ENCODE measurements at places on chromosomes 1 and 21. TPM values are rescaled to one million over a fixed set of nuclear protein-coding genes. Genes with fewer than 3 reads are reported as not detected.

GJA8 gene
- not detected for total RNA-seq

EFCAB14 gene
- 65.7 TPM for total RNA-seq

RBP7 gene
- total RNA-seq: not detected

FBLIM1 gene
- 128 TPM for total RNA-seq

DNA sequence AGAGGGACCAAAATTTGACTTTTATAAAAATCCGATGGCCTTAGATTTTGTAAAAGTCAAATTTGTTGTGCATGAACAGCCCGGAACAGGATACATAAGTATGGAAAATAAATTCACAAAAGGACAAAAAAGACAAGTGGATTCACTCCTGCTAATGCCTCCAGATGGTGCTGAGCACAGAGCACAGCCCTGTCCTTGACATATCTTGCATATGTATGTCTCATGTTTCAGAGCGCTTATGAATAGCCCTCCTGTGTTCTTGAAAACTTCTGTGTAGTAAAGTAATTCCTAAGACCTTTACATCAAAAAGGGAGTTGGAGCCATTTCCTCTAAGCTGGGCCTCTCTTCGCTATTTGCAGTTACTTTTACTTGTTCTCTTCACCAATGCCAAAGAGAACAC, 110.7 kb upstream of the RAB3GAP2 start:
- no peak for DNase-seq

DNA sequence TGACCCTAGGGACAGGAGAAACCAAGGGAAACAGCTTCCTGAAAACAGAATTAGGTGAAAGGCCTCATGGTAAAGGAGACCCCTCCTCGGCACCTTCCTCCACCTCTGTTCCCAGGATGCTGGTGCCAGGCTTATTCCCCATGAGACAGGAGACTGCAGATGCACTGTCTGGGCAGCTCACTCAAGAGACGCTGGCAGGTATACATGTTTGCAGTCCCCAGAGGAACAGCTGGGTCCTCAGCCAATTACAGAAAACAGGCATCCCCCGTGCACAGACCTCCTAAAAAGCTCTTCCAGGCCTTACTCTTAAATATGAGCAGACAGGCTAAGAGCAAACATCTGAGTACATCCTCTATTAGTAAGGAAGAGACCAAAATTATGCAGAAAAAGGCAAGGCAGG, 6.5 kb downstream of the CCSAP start:
- no peak for DNase-seq

DNA sequence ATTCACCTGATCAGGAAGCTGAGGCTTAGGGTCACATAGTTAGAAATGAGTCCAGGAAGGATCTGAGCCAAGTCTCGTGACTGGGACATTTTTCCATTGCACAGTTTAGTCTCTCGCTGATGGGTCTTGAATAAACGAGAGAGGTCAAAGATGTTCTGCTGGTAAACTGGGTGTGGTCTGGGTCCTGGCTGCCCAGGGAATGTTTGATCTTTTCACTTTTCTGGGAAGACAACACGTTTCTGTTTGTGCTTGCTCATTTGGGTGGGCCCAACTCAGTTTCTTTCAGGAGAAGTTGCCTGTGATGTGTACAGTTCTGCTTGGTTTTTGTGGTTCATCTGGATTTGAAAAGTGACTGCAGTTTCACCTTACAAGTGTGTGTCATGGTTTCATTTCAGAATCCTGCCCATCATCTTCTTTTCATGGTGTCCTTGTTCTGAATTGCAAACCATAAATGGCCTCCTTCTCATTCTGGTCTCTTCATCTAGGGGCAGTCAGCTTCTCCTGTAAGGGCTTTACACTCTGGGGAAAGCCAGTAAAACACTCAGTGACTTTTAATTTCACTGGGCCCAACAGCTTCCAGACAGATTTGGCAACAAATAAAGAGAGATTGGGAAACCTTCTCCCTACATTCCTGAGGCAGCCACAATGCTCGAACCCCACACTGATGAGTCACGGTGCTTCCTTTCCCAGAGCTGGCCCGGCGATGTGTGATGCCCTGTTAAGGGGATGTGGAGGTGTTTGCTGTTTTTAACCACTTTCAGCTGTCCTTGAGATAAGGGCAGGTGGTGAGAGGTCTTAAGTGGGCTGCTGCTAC, 7.2 kb upstream of the TACSTD2 start:
- peak; percentile 92 for DNase-seq

DNA sequence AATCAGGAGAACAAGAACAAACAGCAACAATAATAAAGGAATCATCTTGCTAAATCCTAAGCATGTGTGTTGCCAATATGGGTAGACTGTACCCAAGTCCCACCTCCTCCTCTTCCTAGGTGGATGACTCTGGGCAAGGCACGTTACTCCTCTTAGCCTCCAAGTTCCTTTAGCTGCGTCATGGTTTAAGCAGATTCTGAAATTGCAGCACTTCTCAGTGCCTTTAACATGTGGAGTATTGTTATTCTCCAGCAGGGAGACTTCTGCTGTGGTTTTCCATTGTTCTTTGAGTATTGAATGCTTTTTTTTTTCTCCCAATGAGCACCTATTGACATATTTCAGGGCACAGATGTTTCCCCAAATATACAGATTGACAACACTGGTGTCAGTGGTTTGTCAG, 15.5 kb downstream of the ARHGEF10L start:
- DNase-seq: no peak

- peak; percentile 18 for DNase-seq
These were observed 407.5 kb downstream of the SMYD3 start for GRCh38 chr1:246099570-246099969.

DNA sequence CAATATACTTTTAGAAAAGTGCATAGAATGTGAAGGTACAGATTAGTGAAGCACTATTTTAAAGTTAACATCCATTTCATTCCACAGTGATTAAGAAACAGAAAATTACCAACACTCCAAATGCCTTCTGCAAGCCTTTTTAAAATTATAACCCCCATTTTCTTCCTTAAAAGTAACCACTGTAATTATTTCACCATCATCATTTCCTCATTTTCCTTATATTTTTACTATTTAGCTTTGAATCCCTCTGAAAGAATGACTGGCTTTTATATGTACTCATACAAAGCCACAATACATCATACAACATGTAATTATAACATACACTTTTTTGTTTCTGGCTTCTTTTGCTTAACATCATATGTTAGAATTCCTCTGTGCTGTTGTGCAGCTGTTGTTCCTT, 6.5 kb upstream of the NEGR1 start:
- DNase-seq: no peak

Data from lung microvascular endothelial cell (primary cell).